NCI-H748 treated with DMSO at 0.1 percent for 48 hours (cell line): ENCODE measurements at places on chromosomes 4 and X.
A peak's percentile ranks its signal among the peaks of the same experiment; 100 is the strongest.

GRCh38 chr4:76058888-76059426 is 15.6 kb upstream of the ART3 start:
- no peak for DNase-seq

DNA sequence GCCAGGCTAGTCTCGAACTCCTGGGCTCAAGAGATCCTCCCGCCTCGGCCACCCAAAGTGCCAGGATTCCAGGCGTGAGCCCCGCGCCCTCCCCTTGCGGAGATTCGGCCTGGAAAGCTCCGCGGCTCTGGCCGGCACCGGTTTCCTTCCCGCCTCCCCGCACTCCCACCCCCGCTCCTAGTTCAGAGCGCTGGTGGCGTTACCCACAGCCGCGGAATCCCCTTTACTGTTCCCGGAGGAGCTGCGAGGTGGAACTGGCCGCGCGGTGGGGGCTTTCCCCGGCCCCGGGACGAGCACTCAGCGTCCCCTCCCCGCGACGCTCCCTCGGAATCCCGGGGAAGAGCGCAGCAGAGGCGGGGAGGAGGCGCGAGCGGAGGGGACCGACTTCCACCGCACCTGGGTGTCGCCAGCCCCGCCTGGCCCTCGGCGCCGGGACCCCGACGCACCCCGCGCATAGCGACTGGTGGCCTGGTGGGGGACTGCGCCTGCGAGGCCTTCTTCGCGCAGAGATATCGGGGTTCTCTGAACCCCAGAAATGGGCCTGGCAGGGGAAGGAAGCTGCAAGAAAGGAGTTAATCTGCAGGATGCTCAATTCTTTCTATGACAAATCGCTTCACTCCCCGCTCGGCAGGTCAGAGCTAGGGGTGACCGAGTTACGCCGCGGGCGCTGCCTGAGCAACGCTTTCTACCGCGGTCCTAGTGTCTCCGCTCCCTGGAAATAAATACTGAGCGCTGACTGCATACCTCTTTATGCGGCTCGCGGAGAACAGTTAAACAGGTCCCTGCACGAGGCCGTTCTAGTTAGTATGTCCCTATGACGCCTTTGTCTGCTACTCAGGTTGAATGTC is 14.6 kb upstream of the SLC25A4 start:
- DNase-seq: no peak

DNA sequence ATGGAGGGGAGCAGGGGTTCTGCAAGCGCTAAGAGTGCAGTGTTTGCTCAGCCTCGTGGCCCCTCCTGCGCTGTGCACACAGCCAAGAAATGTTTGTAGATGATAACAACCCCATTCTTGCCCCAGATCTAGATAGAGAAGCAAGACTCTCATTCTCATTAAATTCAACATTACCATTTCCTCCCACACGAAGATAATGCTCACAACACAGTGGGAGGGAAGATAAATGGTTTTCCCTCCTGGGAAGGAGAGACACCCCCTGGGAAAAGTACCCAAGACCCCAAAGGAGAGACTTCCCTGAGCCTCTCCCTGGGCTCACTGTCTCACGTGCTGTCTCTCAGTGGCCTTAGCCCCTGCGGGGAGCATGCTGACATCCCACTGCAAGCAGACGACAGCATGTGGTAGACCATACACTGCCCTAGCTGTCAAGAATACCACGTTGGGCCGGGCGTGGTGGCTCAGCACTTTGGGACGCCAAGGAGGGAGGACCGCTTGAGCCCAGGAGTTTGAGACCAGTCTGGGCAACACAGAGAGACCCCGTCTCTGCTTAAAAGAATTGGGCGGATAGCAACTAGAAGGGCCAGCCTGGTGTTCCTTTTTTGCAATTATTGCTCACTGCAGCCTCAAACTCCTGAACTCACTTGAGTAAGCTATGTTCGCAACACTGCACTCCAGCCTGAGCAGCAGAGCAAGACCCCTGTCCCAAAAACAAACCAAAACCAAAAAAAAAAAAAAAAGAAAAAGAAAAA is 34.9 kb upstream of the IQSEC2 start:
- DNase-seq: no peak

DNA sequence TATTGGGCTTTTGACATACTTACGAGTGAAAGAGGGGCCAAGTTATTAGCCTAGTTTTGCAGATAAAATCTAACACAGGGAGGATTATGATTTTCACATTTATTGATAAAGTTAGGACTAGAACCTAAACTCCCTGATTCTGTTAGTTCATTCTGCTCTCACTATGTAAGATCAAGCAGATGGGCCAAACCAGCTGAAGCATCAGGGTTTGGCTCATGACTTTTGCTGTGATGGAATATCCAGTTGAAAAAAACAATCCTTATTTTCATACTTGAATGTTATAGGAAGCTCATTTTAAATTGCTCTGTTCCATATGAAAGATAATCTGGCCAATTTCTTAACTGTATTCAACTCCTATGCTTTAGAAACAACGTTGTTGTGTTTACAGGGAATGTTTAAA is 21.2 kb downstream of the SPRY1 start:
- DNase-seq: no peak

DNA sequence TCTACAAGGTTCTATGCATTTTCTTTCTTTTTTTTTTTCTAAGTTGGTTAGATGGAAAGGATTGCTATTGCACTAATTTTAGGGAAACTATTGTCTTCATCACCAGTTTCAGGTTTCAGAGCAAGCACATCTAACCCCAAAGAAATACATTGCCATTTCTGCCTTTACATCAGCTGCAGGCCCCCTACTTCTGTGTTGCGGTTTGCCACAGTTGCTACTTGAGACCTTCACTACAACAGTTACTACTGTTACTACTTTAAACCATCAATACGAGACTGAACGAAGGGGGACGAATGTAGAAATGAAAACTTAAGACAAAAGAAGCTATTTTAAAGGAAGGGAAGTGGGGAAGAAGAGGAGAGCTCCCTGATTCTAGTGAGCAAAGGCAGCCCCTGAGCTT is 256.7 kb upstream of the LCORL start:
- no peak for DNase-seq

DNA sequence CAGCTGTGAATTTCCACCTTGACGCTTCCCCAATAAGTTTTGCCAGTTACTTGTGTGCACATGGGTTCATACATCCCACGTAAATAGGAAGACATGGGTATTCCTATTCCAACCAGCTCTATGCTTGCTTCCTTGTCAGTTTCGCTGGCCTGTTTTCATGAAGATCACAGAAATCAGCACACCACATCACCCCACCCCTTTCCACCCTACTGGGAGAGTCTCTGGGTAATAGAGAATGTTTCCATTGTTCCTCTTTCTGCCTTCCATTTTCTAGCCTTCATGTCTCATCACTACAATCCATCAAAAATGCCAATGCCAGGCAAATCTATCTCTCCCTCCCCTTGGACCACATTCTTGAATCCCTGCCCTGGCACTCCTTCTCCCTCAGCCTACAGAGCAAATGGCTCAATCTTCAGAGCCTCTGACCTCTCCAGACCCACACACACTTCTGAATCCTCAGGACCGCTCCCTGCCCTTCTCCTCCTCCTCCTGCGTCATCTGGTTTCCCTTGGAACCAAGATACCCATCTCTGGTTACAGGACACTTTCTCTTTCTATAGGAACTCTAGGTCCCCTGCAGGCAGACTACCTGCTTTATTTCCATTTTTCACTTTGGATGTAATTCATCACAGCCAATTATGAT is 323.3 kb downstream of the DHX15 start:
- DNase-seq: no peak

- DNase-seq: no peak
Observed at GRCh38 chrX:130179579-130180215, 7.9 kb downstream of the RAB33A start.

DNA sequence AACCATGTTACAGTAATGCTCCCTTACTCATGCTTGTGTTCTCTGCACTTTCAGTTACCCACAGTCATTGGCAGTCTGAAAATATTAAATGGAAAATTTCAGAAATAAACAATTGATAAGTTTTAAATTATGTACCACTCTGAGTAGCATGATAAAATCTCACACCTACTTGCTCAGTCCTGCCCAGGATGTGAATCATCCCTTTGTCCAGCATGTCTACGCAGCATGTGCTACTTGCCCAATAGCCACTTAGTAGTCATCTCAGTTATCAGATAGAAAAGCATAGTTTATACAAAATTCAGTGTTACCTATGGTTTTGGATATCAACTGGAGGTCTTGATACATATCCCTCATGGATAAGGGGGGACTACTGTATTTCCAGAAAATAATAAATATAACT is 577.1 kb downstream of the GALNTL6 start:
- no peak for DNase-seq

DNA sequence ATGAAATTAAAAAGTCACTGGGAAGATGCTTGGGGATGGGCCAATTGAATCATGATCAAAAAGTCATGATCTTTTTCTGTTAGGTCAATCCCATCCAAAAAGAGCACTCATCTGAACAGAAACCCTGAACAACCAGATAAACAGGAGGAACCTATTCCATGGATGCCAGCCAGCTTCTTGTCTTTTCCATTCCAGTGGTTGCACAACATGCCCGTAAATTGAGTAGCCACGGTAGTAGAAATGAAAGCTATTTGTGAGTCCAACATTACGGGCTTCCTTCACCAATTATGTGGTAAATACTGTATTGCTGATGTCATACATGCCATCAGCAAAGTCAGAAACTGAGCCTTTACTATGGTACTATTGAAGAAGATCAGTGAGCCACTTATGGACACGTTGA is 982.4 kb upstream of the HS3ST1 start:
- no peak for DNase-seq

- DNase-seq: no peak
Observed at GRCh38 chrX:129230850-129231512, 292.3 kb downstream of the SMARCA1 start.

DNA sequence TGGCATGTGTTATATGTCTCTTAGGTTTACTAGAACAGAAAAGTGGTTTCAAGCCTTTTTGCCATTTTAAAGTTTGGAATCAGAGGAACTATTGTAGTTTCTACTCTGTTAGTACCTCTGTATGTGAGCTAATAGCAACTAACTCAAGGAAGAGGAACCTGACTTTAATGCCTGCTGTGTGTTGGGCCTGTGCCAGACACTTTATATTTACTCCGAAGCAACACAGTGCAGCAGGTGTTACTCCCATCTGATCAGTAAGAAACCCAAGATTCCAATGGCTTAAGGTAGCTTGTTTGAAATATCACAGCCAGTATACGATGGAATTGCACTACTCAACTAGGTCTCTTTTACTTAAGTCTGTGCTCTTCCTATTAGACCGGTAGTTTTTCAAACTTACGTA is 79.2 kb downstream of the USP9X start:
- no peak for DNase-seq

DNA sequence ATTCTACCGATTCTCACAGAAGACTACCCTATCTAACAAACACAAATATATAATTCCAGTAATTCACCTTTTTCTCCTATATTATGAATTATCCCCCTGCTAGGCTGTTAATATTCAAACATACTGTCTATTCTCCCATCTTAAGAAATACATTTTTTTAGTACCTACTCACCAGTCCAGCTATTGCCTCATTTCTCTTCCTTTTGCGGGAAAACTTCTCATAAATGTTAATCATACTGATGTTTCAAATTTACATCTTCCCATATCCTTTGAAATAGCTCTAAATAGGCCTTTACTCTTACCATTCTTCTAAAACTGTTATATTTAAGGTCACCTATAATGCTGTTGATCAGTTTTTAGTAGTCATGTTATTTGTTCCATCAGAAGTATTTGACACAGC is 759.1 kb upstream of the SLIT2 start:
- no peak for DNase-seq

DNA sequence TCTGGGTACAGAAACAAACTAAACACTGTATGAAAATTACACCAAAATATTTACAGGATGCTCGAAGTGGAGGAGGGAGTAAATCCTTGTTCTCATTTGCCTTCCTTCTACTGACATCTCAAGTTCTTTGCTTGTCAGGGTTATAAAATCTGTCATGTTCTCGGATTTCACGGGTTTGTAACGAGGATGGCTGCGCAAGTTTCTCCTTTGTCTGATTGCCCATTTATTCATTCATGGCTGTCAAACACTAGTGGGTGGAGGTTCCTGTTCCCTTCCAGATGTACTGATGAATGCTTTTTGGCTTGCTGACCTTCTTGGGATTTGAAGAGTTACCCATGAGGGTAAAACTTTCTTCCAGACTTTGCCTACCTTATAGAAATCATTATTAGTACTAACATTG is 206.9 kb downstream of the SPCS3 start:
- peak; percentile 2 for DNase-seq

- no peak for DNase-seq
Observed at GRCh38 chr4:82373486-82373815, 340 bp downstream of the HNRNPD start.

DNA sequence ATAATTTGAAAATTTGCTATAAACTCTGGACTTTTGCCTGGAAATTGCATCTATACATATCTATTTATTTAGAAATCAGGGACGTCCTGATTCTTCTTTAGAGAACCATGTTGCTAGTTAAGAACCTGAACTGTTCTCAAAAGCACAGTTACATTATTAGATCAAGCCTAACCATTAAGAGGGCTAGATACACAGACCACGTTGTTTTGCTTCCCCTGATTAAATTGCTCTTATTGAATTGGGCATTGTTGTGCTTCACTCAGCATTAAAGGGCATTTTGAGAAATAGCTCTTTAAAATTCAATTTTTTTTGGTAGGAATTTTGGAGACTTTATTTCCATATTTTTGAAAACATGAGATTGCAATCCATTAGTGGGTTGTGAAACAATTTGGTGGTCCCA is 44.4 kb downstream of the FIP1L1 start:
- DNase-seq: no peak

- no peak for DNase-seq
Observed at GRCh38 chr4:121819216-121819965, 4.3 kb downstream of the CCNA2 start.

GRCh38 chr4:86967073-86967472 is 32.3 kb downstream of the AFF1 start:
- DNase-seq: no peak

DNA sequence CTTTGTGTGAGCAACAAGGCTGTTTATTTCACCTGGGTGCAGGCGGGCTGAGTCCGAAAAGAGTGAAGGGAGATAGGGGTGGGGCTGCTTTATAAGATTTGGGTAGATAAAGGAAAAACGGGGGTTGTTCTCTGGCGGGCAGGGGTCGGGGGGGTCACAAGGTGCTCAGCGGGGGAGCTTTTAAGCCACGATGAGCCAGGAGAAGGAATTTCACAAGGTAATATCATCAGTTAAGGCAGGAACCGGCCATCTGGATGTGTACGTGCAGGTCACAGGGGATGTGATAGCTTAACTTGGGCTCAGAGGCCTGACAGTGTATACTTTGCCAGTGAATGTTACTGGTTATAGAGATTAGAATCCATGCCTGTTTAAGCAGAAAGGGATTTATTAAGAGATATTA is 19.7 kb upstream of the SPCS3 start:
- no peak for DNase-seq

DNA sequence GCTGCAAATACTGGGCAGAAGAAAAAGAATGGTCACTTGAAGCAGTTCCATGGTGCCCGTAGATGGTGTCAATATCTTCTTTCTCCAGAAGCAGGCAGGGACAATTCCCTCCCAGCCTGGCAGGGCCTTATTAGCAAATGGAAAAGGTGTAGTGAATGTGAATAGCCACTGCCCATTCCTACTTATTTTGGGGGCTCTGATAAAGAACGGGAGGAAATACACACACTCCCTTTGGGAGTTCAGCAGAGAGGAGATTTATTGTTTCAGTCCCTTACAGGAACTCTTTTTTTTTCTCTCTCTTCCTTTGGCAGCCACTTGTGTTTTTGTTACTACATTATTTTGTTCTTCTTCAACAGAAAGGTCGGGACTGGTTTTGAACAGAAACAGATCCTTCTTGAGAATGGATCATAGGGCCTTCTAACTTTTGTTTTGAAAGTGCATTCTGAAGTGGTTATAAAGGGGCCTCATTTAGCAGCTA is at the start of gene EMCN:
TSS of gene EMCN (minus strand) at position 159 of the 478 bp plus-strand sequence. CDS start at position 51, 108 bp downstream.
- DNase-seq: no peak
